ENCODE measurements at places on chromosomes 16 and 17.

DNA sequence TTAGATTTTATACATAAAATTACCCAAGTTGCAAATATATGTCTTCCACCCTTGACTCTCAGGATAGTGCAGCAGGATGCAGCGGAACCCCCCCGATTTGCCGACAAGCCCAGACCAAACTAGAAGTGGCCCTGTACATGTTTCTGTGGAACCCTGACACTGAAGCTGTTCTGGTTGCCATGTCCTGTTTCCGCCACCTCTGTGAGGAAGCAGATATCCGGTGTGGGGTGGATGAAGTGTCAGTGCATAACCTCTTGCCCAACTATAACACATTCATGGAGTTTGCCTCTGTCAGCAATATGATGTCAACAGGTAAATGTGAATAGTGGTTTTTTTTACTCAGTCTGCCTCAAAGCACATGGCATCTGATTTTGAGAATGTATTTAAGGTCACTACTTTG is 70.7 kb downstream of the OMG start:
- DNase-seq, result no peak

DNA sequence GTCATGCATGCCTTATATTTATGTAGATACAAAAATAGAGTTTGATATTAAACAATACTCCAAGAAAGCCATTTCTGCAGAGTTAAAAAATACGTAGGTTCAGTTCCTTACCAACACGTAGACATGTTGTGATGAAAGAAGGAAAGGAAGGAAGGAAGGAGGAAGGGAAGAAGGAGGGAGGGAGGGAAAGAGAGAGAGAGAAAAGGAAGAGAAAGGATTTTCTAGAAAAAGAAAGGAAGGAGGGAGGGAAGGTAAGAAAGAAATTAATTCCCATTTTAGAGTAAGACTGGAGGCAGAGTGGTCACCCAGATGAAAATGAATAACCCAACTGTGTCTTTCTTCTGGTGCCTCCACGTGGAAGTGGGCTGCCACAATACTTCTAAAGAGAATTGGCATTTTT is 652.1 kb downstream of the WWOX start:
- no peak for DNase-seq

- no peak for DNase-seq
Observed at GRCh38 chr17:5840811-5841446, 229.2 kb upstream of the WSCD1 start.

- no peak for DNase-seq
Observed at GRCh38 chr16:64773184-64773583, 348.7 kb downstream of the CDH11 start.

- DNase-seq, result no peak
Observed at GRCh38 chr16:62035115-62036092, 834 bp downstream of the CDH8 start.

DNA sequence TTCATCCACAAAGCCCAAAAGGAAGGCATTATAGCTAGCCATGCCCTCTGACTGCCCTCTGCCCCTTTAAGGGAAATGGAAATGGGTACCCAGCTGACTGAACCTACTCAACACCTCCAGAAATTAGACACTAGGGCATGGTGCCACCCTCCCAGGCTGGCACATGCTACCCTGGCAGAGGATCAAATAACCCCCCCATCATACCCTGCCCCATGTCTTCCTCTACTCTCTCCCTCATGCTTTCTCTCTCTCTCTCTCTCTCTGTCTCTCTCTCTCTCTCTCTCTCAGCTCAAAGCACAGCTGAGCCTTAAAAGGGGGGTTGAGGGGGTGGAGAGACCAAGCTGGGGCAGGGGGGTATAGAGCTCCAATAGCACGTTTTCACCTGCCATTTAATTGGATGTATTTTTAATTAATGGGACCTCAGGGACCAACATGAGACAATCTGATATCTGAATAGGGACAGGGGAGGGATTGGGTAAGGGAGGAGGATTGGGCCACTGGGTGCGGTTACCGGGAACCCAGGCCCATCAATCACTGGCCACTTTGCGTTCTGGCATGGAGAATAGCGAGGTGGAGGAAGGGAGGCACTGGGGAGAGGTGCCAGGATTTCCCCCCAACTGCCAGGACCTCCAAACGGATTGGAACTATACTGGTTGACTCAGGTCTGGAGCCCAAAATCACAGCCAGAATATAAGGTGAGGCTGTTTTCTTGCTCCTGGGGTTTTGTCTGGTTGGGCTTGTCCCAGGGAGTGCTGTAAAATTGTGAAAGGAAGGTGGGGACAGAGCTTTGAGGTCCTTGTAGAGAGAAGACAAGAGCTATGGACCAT is 57.8 kb downstream of the NEUROD2 start:
- no peak for DNase-seq

Measured in stimulated activated CD8-positive, alpha-beta memory T cell treated with anti-CD3 and anti-CD28 coated beads, Interleukin-15, amount 100 ng/mL, for 4 hours (primary cell).